NCI-H1436 treated with DMSO at 0.1 percent for 48 hours (cell line): ENCODE measurements at places on chromosomes 13 and 19.

- DNase-seq, result no peak
These were observed 502.7 kb downstream of the FGF9 start for GRCh38 chr13:22173610-22174009.

DNA sequence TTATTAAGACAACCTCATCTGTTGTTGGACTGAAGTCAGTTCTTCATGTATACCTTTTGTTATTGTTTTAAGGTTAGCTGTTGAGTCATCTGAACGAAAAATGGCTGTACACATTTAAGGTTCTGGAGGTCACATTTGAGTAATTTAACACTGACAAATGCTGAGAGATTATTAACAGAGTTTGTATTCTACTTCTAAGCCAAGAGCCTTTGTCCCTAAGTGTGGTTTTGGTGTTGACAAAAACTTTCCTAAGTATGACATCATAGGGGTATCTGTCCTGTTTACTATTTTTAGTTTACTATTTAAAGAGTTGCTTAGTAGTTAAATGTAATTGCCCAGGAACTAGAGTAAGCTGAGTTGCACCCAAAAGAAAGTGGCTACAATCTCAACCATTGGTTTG lies 71.9 kb downstream of the CDK8 start:
- DNase-seq, result no peak

- DNase-seq, result peak; percentile 23
These were observed 299.0 kb downstream of the KLF12 start for GRCh38 chr13:73835138-73835721.

DNA sequence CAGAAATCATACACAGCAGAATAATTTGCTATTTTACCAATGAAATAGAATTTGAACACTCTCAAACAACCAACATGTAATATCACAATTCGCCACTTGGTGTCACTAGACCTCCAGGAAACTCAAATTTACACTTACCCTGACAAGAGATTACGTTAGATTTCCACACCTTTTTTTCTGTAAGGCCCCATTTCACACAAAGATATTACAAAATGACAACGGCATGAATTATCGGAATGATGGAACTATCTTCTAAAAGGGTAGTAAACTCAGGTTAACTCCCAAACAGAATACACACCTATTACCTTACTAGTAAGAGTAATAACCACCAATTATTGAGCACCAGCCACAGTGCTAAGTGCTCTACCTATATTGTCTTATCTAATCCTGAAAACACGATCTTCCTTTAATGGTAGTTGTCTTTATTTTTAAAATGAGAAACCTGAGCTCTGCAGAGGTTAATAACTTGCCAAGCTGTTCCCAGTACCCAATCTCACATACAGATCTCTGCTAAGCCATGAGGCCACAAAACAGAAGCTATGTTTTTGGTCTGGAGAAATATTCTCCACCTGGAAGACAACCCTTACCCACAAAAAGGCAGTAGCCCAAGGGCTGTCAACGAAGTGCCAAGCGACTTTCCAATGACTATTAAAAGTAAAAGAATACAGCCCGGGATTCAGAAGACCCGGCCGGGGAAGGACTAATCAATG lies 152.4 kb downstream of the DCLK1 start:
- no peak for DNase-seq

DNA sequence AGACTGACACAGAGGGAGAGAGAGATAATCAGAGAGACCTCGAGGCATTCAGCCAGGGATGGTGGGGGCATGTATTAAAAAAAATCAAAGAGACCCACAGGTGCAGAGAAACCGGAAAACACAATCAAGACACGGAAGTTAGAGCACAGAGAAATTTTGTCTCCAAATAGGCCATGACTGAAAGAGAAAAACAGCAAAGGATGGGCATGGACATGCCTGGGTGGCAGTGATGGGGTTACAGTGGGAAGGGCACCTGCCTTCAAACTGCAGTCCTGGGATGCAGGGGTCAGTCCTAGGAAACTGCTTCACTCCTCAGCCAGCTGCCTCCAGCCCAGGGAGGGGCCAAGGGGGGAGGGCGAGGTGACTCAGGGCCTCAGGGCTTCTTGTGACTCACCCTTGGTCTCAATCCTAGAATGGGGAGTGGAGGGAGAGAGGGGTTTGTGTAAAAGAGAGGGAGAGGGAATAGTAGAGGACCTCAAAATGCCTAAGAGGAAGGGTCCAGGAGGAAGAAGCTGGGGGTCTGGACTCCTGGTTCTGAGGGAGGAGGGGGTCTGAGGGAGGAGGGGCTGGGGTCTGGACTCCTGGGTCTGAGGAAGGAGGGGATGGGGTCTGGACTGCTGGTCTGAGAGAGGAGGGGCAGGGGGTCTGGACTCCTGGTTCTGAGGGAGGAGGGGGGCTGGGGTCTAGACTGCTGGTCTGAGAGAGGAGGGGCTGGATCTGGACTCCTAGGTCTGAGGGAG lies 3.6 kb upstream of the KCNN4 start:
- DNase-seq, result no peak
